ENCODE measurements at places on chromosomes 12 and 14.

DNA sequence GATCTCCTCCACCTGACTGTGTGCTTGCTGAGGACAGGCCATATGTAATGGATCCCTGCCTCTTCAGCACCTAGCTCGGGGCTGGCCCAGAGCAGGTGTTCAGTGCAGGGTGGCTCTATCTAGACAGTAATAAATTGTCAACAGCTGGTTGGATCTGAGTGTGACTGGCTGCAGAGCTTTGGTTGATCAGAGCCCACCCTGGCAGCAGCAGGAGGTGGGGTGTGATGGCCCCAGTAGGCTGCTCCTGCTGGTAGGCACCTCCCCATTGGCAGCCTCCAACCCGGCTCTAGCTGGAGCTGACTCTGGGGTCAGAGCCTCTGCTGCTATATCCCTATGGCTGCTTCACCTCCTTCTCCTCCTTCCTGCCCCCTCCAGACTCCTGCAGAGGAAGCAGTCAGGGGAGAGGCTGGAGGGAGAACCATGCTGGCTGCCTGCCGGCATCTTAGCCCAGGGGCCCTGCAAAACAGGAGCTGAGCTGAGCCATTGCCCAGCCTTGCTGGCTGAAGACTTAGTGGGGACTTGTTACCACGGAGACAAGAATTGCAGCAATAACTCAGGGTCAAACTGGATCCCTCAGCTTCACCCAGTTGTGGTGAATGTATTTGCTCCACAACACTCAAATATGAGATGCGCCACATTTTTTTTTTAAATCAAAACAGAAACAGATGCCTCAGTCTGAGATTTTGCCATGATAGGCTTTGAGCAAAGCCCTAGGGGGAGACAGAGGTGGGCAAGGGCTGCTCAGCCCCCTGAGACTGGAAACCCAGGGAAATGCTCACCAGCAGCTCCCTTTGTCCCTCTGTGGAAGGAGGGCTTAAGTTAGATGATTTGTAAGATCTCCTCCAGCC is 22.2 kb downstream of the TMEM63C start:
- no peak for DNase-seq

- no peak for DNase-seq
These were observed 1.5 kb downstream of the PTMS start for GRCh38 chr12:6767353-6768319.

DNA sequence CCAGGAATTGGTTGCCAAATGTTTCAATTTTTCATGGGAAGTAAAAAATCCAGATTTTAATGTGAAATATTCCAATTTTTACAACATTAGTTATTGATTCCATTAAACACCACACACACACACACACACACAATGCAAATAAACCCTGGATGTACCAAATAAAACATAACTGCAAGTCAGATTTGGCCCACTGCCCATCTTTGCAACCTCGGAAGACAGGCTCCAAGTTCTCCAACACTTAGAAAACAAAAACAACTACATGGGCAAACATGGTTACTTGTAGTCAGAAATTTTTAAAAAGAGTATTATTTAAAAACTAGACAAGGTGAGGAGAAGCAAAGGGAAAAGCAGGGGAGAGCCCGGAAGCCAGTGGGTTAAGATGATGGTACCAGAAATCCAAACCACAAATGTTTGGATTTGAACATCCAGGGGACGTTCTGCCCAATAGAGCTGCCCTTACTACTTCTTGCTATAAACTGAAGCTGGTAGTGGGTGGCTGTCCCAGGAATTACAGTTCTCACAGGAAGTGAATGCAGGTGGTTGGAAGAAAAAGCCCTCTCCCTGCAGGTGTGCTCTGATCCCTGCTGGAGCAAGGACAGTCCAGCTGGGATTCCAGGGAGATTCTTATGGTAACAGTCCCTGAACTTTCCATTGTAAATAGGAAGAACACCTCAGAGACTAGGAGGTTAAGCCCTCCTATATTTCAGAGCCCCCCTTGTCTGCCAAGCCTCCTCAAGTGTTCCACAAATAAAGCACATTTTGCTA is 111.7 kb downstream of the SLC25A21 start:
- DNase-seq = no peak

DNA sequence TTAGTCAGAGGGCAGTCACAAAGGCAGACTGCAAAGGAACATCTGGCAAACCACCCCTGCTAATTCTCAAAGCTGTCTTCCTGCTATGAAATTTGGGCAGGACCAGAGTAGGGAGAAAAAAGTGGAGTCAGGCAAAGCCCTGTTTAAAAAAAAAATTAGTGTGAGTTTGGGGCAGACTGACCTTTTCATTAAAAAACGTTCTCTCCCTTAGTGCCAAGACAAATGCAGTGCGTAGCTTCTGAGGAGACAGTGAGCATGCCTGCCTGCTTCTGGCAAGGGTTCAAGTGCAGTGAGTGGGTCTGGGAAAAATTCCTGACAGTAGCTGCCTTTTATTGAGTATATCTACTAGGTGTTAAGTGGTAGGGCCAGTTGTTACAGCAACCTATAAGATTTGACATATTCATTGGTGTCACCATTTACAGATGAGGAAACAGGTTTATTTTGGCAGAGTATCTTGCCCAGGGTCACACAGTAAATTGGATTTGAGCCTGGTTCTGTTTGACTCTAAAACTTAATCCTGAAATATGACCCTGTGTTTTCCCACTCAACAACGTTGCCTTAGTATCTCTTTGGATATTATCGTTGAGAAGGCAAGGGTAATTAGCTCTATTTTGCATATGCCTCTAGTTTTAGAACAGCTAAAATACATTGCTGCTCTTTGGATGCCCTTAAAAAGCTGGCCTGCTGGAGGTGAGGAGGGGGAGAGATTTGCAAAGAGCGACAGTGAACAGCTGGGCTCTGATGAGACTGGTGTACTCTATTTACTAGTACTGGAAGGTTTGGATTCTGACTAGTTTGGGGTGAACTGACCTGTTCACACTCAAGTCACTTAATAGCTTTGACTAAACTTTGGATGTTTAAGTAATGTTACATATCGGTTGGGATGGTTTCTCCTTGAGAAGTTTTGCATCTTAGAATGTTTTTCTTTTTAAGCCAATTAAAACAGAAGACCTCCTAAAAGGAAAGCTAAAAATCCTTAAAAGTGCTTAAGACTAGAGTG is 72.8 kb downstream of the PAPOLA start:
- DNase-seq = no peak

GRCh38 chr12:4857472-4858291 is 52.0 kb upstream of the KCNA1 start:
- peak; percentile 51 for DNase-seq

DNA sequence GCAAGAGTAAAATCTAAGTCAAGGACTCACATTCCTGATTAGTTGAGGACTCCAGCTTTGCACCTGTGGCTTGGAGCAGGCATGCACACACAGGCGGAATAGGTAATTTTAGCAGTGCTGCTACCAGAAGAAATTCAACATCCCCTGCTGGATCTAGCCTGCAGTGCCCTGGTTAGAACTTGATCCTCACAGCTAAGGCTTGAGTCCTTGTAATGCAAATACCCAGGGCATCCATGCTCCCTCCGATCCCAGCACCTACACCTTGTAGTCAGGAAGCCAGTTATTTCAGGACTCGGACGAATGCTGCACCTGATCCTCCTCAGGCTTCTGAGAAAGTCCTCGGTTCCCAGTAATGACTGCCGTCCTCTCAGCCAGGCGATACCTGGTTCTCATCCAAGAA is 309.0 kb upstream of the AMIGO2 start:
- no peak for DNase-seq

DNA sequence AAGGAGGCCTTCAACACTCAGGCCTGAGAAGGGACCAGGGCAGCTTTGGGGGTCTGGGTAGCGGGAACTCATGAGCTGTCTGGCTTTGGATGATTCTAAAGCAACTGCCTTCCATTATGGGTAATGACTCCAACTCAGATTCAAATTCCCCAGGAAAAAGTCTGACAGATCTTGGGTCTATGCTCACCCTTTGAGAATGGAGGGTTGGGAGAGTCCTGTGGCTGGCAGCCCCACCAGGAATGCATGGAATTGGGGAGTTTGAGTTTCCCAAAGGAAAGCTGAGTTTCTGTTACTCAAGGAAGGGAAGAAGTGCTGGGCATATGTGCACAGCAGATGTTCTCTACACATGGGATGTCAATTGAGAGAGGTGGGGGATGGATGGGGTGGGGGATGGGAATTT is 22.4 kb upstream of the LTBP2 start:
- DNase-seq = no peak

DNA sequence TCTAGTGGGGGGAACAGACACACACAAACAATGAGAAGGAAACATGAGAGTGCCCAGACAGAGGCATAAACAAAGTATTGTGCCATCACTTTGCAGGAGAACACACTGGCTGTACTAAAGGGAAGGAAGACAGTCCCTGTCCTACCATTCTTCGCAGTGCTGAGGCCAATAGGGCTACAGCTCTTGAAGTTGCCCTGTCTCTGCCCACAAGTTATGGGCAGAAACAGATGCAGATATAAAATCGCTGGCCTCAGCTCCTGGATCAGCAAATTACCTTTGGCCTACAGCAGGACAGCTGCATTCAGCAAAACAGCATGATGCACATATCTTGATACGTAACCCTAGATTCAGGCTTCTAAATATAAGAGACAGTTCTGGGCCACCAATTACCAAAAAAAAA is 23.0 kb upstream of the PRKAB1 start:
- no peak for DNase-seq

GRCh38 chr14:75279763-75280290 is 1.2 kb downstream of the FOS start:
- DNase-seq = no peak

GRCh38 chr14:59347511-59347900 is 117.7 kb downstream of the GPR135 start:
- no peak for DNase-seq

DNA sequence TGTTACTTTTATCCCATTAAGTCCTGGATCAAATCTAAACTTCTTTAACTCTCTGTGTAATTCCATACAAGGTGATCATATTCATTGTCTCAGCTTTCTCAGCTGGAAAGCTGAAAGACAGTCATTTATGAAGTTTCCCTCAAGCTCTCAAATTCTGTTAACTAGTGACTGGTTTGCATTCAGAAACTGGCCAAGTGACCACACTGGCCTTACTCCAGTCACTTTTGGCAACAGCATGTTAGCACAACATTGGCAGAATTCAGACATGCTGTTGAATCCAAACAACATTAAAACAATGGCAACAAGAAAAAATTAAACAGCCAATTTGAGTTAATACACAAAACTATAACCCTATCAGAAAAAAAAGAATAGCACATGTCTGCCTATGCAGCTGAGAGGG is 343.3 kb downstream of the MDGA2 start:
- no peak for DNase-seq

GRCh38 chr12:31431721-31432240 is 105.8 kb upstream of the SINHCAF start:
- no peak for DNase-seq

DNA sequence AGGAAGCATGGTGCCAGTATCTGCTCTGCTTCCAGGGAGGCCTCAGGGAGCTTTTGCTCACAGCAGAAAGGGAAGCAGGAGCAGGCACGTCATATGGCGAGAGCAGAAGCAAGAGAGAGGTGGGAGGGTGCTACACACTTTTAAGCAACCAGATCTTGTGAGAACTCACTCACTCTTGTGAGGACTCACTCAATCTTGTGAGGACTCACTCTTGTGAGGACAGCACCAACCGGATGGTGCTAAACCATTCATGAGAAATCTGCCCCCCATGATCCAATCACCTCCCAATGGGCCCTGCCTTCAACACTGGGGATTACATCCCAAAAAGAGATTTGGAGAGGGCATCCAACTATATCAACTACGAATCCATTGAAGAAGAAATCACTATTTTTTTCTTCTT is 34.3 kb upstream of the LMNTD1 start:
- DNase-seq = no peak

- no peak for DNase-seq
These were observed 45.2 kb downstream of the GXYLT1 start for GRCh38 chr12:42099433-42099832.

- no peak for DNase-seq
These were observed 48.4 kb downstream of the NDUFA12 start for GRCh38 chr12:94954948-94955592.

DNA sequence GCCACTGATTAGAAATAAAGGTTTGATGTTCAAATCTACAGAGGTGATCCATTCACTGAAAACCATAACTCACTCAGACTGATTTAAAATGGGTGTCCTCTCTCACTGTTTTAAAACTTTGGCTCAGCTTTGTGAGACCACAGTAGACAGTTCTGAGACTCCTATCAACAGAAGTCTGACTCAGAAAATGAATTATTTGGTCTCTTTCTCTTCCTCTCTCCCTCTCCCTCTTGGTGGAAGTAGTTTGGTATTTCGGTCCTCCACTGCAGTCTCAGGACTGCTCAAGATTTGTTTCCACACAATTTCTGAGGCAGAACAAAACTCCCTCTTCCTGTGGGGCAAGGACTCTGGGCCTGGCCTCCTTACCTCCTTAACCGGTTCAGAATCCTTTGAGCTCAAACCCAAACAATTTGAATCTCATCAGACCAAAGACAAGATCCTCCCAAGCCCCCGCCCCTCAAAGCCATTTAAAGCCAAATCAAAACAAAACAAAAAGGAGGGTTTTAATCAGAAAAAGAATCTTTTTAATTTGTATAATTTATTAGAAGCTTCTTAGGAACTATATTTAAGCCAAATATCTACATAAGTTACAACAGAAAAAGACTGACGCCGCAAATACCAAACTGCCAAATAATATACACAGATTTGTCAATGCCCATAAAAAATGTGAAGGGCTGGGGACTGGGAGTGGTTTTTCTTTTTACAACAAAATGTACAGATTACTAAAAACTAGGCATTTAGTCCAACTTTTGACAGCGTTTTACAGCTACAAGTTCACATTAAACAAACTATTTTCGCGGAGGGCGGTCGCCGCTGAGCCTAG is 3.9 kb downstream of the NKX2-1 start:
- DNase-seq = no peak

Measured in activated CD4-positive, alpha-beta T cell treated with anti-CD3 and anti-CD28 coated beads for 1 hour (primary cell).